Vein endothelial cell (primary cell): ENCODE measurements at places on chromosomes 7 and 10. TPM values are rescaled to one million over a fixed set of nuclear protein-coding genes. Genes with fewer than 3 reads are reported as not detected.

Gene PNPLA8
- 17.0 and 27.7 TPM in 2 replicates for total RNA-seq

Gene MSMB
- total RNA-seq: not detected in 2 replicates

Gene CEP55
- total RNA-seq: 18.9 and 39.1 TPM in 2 replicates

Gene RBP3
- not detected in 2 replicates for total RNA-seq

Gene CALML5
- not detected in 2 replicates for total RNA-seq

Gene TUBB8
- total RNA-seq: not detected in 2 replicates

Gene SPDYE1
- not detected in 2 replicates for total RNA-seq

Gene RBM20
- total RNA-seq: under 0.01 and 0.10 TPM in 2 replicates

Gene MEIG1
- total RNA-seq: not detected in 2 replicates
